ENCODE measurements at places on chromosomes 2 and 18.

GRCh38 chr2:111116843-111117597, 3.7 kb upstream of the BCL2L11 start:
- peak; percentile 91 for DNase-seq

DNA sequence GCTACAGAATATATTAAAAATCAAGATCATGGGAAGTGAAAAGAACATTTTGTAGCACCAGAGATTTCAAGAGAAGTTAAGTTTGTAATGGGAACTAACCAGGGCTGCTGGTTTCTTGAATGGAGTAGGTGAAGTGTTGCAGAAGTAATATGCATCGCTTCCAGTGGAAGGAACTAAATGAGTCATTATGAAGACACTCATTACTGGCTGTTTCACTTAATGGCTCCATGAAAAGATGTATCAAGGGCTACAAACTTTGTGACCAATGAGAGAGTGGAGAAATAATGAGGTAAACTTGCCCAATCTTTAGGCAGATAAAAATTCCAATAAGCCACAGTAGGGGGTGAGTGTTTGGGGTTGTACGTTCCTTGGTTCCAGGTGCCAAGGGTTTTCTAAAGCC, 380.4 kb upstream of the POU3F3 start:
- no peak for DNase-seq

- no peak for DNase-seq
These were observed 129.0 kb upstream of the COPS8 start for GRCh38 chr2:236956641-236957040.

DNA sequence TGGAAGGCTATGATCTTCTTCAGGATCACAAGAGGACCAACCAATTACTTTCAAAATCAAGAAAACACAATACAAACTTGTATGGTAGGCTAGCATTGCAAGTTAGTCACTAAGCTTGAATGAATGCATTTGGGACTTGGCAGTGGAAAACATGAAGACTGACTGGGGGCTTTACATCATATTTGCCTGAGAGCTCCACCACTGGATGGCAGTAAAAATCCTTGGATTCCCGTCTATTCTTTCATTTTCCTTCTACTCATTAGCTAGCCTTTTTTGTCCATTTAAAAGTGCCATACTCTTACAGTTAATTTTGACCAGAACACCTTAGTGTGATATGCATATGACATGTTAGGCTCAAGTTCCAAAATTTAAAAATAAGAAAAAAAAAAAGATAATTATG, 63.5 kb upstream of the RASGRP3 start:
- peak; percentile 77 for DNase-seq

GRCh38 chr2:15346624-15347023, 214.5 kb downstream of the NBAS start:
- no peak for DNase-seq

DNA sequence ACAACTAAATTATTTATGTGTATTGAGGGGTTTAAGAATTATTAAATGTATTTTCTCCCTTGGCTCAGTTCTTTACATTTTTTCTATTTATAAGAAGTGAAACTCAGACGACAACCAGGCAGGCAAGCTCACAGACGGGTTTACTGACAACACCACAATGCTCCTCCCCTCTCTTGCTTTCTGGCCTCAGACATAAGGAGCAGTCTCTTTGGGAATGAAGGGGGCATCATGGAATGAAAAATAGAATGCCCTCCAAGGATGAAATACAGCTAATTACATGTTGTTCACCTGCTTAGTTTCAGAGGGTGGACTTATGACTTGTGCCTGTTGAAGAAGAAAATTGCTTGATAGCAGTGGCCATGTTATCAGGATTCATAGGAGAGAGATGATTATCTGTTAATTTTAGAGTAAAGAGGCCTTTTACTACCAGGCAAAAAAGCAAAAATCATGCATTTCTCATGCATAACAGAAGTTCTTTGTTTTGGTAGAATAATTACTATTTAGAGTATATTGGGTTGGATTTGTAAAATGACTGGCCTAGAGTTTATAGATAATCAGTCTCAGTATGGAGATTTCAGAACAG, 172.1 kb upstream of the LRRTM1 start:
- DNase-seq = no peak

DNA sequence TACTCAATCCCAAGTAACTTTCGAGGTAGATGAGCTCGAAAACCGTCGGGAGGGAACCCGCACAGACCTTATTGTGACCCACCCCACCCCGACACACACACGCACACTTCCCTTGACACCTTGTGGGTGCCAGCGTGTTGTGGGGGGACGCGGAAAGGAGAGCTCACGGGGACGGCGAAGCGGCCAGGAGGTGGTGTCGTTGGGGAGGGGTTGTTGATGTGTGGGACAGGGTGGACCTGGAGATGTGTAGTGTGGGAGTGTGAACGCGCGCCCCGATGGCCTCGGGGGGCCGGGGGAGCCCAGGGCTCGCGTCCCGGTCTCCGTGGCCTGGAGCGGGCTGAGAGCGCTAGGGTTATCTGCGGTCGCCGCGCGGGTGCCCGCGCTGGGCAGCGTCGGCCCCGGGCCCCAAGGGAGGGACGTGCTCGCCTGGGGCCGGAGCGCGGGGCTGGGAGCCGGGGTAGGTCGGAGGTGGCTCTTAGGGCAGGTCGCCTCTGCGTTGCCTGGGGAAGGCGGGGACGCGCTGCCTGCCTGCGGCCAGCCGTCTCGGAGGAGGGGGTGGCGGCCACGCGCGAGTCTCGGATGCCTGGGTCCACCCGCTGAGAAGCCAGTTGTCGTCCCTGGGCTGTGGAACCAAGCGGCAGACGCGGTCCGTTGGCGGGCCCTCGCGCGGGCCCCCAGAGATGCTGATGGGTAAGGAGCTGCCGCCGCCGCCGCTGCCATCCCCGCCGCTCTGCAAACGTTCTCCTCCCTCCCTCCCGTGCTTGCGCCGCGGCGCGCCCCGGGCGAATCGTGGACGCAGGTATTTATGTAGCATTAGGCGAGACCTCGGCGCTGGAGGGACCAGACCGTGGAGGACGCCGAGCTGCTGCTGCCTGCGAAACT, 1.6 kb downstream of the KLHL29 start:
- DNase-seq = peak; percentile 60

DNA sequence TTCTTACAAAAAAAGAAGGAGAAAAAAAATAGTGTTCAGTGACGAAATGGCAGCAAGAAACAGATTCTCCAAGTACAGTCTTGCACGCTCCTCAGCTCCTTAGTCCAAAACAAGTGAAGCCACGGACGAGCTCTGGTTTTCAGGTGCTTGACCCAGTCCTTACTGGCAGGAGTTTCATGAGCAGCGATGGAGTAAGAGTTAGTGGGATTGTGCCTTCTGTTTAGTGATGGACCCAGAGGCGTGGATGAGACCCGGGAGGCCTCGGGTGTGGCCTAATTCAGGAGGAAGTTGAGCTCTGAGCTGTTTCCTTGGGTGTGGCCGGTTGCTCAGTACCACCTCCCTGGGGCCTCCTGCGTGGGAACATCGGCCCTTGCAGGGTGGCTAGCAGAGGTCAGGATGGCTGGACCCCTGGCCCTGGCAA, 52.0 kb downstream of the KIF5C start:
- no peak for DNase-seq

DNA sequence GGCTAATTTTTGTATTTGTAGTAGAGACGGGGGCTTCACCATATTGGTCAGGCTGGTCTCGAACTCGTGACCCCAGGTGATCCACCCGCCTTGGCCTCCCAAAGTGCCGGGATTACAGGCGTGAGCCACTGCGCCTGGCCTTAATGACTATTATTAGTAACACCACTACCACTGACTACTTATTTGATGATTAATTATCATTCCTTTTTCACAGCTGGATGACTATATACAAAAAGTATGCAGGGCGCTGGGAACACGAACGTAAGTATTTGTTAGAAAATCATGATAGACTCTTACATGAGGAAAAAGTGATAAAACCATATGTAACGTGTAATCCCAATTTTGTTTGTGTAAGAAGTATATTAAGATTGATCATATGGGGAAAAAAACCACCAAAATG, 21.6 kb downstream of the DARS1 start:
- DNase-seq = no peak

DNA sequence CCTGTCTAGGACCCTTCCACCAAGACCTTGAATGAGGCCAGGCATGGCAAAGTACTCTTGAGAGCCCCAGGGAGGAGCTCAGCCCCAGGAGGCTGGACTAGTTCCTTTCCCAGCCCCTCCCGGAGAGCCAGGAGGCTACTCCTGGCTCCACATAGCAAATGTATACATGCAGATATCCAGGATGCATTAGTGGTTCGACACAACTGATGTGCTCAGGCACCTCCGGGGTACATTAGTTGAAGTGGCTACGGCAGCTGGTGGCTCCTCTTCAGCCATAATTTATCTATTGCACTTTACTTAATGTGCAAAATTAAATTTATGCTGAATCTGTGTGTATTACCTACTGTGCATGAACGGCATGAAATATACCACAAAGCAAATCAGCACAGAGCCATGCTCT, 182.8 kb upstream of the MEIS1 start:
- DNase-seq = no peak

DNA sequence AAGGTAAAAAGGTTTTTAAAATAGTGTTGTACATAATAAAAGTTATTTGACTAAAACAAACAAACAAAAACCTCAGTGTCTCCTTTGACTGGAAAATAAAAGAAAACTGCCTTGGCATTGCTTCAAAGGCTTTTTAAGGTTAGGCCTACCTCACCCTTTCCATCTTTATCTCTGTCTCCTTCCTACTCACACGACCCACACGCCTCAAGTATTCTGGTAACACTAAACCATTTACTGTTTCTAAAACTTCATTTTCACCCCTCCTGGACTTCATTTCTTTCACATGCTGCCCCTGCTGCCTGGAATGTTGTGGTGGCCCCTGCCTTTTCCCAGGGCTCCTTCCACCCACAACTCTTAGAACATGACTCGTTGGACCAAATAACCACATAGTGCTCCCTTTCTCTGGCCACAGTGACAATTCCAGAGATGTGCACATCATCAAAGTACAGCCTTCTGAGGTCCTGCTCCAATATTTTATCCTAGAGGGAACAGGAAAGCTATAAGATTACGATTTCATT, 54.0 kb downstream of the ERBB4 start:
- DNase-seq = no peak

DNA sequence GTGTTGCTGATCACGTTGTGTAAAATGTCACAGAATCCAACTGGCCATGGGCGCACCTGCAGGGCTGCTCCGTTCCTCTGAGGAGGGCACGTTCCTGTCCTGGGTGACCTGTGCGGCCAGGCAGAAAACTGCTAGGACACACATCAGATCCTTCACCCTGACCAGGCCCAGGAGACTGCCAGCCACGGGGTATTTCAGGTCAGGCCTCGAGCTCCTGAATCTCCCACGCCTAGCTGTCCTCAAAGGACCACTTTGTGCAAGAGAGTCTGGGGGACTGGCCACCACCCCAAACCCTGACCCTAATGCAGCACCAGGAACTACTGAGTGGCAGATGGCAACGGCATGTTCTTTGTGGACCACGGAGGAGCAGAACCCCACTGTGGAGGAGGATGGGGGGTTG, 11.1 kb downstream of the PRLH start:
- no peak for DNase-seq

- DNase-seq = no peak
These were observed 26.1 kb upstream of the SERTAD2 start for GRCh38 chr2:64679673-64680425.
